Natural killer cell treated with Interleukin-12 subunit alpha and Interleukin-12 subunit beta and Interleukin-15 and Interleukin-18, amount 100 ng/mL, for 72 hours (primary cell): ENCODE measurements at places on chromosomes 7 and 10.

DNA sequence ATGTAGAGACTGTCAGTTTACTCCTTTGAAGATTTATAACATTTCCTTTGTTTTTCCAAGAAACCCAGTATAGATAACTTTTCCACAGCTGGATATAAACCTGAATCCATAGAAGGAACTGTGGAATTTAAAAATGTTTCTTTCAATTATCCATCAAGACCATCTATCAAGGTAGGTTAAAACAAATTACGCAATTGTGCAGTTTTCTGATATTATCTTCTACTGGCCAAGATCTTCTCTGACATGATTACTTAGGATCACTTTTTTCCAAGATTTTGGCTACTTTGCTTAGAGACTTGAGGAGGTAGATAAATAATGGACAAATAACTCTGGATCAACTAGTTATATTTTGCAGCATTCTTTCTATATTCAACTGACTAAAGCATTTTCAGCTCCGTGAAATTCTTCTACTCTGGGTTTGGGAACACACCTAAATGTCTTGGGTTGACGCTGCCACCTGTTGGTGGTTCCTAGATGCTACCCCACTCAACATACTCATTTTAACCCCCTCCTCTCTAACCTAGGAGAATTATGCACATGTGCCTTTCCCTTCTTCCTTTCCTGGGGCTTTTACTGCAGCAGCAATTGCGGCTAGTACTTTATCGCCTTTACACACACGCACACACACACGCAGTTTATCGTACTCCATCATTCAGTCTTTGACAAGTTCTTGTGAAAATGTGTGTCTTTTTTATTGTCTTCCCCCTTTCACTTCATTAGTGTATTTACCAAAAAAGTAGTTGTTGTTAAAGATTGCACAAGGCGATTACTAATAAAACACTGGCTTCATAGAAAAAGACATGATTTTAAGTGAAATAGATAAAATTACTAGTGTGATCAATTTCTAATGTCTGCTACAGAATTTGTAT lies 32.7 kb downstream of the ABCB5 start:
- no peak for DNase-seq

- no peak for DNase-seq
Measured at GRCh38 chr7:17659126-17659525, 281.2 kb downstream of the SNX13 start.

- no peak for DNase-seq
Measured at GRCh38 chr7:135661311-135662122, 797 bp upstream of the STMP1 start.

- DNase-seq: no peak
Measured at GRCh38 chr10:19325581-19325980, 277.0 kb downstream of the MALRD1 start.

DNA sequence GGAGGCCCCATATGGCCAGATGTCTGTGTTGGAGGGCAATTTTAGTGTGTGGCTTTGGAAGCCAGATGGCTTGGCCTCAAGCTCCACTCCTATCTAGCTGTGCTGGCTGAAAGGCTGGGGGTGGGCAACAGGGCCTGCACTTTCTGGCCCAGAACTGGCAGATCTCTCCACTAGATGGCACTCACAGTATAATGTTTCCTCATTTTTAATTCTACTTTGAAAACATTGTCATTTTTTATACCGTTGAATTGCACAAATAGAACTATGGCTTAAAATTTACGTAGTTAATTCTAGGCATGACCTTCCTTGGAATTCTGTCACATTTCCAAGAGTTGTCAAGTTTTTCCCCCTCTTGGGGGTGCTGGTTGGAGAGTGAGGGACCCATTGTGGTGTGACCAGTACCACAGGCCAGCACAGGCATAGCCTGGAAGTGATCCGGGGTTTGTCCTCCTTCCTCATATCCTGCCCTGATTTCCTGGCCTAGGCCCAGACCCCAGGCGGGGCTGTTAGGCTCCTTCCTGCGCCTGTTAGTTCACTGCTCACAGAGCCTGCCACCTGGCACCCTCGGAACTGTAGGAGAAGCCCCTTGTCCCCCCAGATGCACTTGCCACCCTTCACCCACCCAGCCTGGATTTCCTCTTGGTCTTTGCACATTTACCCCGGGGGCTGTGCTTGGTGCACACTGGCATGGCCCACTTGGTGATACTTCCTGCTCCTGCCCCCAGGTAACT lies 52.8 kb downstream of the ARHGAP22 start:
- no peak for DNase-seq

GRCh38 chr10:92569071-92569470 lies 4.8 kb downstream of the IDE start:
- DNase-seq: no peak

DNA sequence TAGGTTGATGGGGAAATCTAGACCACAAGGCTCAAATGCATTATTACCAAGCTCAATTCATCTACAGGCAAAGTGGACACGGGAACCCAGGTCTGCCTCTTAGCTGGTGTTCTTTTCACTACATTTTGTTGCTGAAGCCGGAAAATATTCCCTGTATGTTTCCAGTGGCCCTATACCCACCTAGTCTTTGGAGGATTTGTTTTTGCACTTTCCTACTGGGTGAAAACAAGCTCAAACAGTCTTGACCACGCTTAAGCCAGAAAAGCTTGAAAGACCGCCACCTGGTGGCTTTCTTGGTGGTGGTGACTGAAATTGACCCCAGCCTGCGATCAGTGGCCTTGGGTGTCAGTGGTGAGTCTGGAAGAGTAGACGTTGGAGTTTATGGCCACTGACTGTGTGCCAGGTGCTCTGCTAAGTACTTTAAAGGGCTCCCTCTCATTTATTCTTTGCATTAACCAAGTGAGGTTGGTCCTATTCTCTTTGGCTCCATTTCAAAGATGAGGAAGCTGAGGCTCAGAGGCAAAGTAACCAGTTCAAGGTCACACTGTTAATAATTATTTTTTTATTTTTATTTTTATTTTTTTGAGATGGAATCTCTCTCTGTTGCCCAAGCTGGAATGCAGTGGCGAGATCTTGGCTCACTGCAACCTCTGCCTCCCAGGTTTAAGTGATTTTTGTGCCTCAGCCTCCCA lies 11.1 kb upstream of the CRTAC1 start:
- no peak for DNase-seq

- DNase-seq: no peak
Measured at GRCh38 chr10:50613150-50613549, 10.6 kb downstream of the SGMS1 start.

- no peak for DNase-seq
Measured at GRCh38 chr10:35789996-35790395, 147.9 kb upstream of the FZD8 start.

DNA sequence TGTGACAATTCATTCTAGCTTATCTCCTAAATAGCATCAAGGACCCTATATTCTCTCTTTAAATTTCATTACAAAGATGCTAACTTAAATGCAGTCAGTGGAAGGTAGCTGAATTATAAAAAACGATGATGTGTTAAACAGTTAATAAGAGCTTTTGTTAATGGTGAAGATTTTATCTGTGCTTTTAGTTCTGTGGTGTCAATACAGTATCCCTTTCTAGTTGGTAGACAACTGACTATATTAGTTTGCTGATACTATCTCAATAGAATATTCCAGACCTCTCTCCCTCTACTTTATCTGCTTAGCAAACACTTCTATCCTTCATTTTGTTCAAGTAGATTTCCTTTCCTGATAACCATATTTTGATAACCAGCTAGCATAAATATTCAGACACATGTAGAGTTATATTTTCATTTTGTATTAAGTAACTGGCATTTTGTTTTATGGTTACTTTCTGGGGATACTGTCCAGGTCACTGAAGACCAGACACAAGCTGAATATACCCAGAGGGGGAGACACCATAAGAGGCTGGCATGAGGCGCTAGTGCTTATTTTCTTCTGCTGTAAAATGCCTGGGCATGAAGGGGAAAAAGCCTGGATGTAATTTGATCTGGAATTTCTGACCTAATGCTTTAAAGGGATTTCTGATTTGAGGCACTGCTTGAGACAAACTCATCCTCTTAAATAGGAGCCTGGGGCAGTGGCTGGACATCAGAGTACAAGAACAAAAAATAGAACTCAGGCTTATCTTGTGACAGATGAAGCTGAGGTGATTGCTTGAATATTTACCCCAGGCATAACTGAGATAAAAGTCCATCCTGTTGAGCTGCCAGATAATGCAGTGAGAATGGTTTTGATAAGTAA lies 197.5 kb downstream of the MALRD1 start:
- no peak for DNase-seq

DNA sequence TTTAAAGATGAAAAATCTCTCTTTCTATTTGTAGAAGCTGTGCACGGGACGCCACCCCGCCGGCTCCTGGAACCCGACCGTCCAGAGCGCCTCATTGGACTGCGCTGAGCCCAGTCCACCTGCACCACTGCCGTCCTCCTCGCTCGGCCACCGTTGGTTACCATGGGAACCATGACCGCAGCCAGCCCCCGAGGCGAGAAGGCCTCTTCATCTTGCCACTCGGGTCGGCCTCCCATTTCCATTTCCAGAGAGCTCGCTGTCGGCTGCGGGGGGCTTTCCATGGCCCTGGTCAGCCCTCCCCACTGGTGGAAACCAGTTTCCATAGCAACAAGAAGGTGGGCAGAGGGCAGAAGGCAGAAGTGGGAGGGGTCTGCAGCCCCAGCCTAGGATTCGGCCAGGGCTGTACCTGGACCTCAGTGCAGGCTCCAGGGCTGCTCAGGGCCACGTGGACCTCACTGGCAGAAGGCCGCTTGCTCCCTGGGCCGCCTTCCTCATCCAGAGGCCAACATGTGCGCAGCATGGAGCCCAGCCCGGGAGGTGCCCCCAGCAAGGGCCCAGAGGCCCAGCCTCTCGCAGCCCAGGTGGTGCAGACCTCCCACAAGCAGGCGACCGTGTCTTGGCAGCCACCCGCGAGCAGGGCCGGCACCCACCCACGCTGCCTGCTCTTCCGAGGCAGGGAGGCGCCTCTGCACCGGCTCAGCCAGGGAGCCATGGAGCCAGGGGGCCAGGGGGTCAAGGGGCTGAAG lies 283.5 kb upstream of the PPP2R2D start:
- DNase-seq: no peak

- DNase-seq: no peak
Measured at GRCh38 chr10:70500368-70500767, 21.8 kb downstream of the PALD1 start.

GRCh38 chr10:11560076-11560709 lies 51.3 kb downstream of the USP6NL start:
- no peak for DNase-seq

DNA sequence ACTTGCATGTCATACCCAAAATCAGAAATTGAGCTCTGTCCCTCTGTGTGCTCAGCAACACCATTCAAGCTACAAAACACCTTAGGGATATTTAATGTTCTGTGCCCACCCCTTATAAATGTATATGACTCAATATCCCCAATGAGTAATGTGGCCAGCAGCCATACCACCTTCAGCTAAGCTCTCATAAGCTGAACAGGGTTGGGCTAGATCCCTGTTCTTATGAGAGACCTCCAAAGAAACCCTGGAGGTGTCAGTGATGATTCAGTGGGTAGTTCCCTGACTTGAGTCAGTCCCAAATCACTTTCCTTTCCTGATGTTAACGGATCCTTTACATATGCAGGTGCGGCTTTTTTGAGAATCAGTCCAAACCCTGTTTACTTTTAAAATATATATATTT lies 253.8 kb downstream of the CREB5 start:
- no peak for DNase-seq

GRCh38 chr10:4280461-4281189 lies 495.6 kb upstream of the KLF6 start:
- no peak for DNase-seq

- no peak for DNase-seq
Measured at GRCh38 chr10:49167425-49168170, 20.6 kb downstream of the TMEM273 start.

- no peak for DNase-seq
Measured at GRCh38 chr7:4707980-4708411, 25.9 kb downstream of the FOXK1 start.

GRCh38 chr10:12605580-12606405 lies 256.4 kb downstream of the CAMK1D start:
- no peak for DNase-seq

- DNase-seq: peak; percentile 89
Measured at GRCh38 chr10:96765406-96766240, 45.3 kb upstream of the PIK3AP1 start.

DNA sequence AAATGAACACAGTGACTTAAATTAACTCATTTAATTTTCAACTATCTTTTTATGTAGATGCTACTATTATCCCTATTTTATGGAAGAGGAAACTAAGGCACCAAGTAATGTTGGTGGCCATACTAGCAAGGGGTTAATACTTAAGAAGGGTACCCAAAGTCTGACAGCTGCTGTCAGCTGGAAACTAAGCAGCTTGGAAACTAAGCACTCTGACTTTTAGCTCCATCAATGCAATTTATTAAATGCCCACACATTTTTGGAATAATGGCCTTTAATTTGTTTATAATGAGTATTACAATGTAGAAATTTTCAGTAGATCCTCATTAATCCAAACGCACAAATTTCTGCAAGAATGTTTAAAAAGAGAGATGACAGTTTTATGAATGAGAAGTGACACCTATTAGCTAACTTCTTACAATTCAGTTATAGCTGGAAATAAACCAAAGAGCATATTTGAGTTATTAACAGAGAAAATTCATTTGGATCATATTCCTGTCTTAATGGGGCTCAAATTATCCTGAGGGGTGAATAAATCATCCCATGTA lies 483.1 kb upstream of the MBL2 start:
- DNase-seq: no peak

DNA sequence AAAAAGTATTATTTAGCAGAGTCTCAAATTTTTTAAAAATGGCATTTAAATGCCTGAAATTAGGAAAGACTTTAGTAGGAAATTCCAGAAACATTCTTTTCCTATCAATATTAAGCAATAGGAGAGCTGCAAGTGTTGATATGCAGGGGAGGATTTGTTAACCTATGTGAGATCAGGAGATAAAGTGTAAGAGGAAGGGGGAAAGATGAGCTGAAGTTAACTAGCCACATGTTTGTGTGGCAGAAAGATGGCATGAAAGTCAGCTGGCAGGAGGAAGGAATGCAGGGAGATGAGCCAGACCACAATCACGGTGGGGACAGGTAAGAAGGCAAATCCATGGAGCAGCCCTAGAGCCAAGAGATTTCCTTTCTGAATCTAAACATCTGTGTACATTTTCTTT lies 303.6 kb downstream of the MAGI2 start:
- no peak for DNase-seq

- DNase-seq: no peak
Measured at GRCh38 chr7:117759950-117760640, 113.1 kb downstream of the CTTNBP2 start.

DNA sequence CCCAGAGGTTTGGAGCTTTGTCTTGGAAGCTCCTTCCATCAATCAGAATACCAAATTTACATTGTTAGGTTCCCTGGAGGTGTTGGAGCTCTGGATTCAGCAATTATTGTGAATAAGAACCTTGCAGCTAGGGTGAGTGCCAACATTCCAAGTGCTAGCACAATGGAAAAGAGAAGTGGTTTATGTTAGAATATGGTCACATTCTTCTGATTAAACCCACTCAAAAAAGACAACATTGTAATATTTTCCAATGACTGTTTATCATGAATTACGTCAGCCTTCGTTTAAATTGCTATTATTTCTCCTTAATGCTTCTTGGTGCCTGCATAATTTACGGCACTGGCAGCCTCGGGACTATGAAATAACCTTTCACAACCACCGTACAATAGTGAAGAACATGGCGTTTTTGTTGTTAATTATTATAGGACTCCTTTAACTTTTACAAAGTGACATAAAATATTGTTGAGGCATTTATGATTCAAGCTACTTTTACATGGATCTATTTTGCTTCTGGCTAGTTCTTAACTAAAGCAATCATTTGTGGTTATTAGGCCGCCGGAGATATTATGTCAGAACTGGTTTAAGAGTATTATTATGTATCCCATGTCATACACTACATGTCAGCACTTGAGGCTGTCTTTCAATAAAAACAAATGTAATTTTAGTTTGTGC lies 117.7 kb downstream of the ARID5B start:
- no peak for DNase-seq
